HS-5 (cell line): ENCODE measurements at places on chromosomes 3 and 15.

DNA sequence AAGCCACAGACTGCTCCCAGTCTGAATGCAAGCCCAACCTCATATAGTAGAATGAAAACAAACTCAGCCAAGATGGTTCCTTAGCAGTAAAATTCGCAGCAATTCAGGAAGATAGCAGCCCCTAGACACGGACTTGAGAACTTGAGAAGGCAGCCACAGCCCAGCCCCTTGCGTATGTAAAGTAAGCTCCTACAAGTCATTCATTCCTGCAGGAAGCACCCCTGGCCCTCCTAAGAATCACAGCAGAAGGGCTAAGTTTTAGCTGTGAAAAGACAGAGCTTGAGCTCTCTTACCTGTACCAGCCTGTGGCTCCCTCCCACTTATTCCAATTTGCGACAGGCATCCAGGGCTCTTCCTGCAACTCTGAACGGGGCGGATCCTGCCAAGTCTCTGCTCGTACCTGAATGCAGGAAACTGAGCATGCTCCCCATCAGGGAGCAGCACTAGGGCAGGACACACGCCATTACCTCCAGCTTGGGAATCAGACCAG is 136.4 kb downstream of the MAGI1 start:
- no peak for DNase-seq

GRCh38 chr3:113560271-113560670 is 27.9 kb downstream of the SIDT1 start:
- DNase-seq: no peak

DNA sequence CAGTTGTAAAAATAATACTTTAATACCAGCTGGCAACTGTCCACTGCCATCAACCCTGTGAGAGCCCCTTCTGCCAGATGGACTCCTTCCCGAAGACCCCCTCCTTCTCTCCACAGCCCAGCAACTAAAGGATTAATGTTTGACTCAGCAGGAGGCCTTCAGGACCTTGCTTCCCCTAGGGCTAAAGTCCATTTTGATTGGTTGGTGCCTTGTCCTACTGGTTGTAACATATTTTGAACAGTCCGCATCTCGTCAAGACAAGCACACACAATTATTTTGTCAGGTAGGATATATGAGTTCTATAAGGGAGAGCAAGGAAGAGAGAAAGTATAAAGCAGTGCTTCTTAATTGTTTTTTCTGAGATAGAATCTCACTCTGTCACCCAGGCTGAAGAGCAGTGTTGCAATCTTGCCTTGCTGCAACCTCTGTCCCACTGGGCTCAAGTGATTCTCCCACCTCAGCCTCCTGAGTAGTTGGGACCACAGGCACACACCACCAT is 18.6 kb downstream of the ACOX2 start:
- no peak for DNase-seq

DNA sequence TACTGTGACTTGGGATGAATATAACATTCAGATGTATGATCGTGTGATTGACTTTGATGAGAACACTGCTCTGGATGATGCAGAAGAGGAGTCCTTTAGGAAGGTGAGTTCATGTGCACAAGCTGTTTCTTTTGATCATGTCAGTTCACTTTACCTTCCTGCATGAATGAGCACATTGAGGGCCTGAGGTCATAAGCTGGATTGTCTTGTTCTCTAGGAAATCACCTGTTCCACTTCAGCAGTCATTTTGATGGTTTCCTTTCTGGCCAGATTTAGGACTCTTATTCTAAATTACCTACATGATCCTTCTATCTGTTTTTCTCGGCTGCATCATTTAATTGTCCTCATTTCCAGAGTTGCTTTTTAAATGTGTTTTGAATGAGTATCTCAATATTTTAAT is 4.1 kb downstream of the RCN2 start:
- DNase-seq: no peak

DNA sequence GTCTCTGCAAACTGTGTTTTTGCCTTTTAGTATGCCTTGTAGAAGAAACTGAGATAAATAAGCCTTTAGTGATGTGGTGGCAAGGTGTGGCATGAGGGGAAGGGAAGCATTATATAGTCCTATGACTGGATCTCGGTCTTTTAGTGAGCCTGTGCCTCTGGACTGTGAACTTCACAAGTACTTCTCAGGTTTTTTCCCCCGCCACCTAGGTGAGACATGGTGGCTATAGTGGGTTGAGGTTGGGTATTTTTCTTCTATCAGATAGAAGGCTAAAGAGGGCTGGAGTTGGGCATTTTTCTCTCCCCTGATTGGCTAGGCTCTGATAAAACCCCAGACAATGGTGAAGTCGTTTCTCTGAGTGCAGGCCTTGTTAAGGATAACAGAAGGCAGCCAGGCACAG is 38.7 kb upstream of the ZFAND6 start:
- no peak for DNase-seq

GRCh38 chr15:58182460-58183163 is 44.4 kb downstream of the AQP9 start:
- DNase-seq: no peak

DNA sequence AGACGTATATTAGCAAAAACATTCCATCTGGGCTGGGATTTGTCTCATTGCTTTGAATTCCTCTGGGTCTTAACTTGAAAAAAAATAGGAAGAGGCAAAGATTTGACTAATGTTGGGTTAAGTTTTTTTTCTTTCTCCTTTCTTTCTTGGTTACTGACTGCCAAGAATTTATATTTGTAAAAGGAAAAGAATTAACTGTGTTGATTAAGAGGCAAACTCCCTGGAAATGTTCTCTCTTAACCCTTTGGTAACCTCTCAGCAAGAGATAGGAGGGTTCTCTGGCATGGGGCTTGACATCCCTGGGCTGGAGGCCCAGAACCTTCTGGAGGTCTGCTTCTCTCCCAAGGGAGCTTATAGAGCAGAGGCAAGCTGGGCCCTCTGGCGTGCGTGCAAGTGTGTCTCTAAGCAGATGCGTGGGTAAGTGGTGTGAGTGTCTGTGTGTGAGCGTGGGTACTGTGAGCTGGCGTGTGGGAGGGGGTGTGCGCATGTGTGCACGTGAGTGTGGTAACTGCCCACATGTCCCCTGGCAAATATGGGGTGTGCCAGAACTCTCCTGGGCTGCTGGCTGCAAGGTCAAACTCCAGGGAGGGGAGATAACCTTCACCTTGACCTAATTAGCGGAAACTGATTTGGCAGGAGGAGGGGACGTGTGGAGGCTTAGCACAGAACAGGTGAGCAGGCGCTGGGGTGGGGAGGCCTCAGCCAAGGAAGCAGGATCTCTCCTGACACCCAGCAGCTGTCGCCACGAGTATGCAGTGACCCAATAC is 49.4 kb upstream of the MAGEF1 start:
- no peak for DNase-seq

DNA sequence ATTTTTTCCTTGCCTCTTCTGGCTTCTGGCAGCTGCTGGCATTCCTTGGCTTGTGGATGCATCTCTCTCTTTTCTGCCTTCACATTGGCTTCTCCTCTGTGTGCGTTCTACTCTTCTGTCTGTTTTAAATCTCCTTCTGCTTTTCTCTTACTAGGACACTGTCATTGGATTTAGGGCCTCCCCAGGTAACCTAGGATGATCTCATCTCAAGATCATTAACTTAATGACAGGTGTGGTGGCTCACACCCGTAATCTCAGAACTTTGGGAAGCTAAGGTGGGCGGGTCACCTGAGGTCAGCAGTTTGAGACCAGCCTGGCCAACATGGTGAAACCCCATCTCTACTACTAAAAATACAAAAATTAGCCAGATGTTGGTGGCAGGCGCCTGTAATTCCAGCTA is 40.9 kb upstream of the ULK4 start:
- DNase-seq: no peak

- DNase-seq: no peak
Measured at GRCh38 chr3:20022954-20023622, 11.0 kb upstream of the PP2D1 start.

GRCh38 chr15:63401714-63402497 is 20.3 kb upstream of the CA12 start:
- no peak for DNase-seq

GRCh38 chr3:23112491-23112890 is 90.6 kb upstream of the UBE2E2 start:
- DNase-seq: no peak

- DNase-seq: no peak
Measured at GRCh38 chr3:25547943-25548674, 116.6 kb downstream of the TOP2B start.

GRCh38 chr15:78308422-78309032 is 9.1 kb upstream of the SKIC8 start:
- no peak for DNase-seq

DNA sequence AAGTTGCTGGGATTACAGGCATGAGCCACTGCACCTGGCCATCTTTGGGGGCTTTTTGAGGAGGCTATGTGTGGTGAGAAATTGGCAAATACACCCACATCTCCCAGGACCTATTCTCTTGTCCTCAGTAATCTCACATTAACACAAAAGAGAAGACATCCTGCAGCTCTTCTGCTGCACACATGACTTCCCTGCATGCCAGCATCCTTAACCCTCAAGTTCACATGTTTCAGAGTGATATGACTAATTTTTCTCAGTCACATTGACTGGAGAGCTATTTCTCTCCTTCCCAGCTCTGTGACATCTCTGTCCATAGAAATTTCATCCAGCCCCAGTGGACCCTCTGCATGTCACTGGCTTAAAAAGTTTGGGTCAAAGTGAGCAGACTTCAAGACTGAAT is 1.9 kb upstream of the SKIC8 start:
- no peak for DNase-seq

GRCh38 chr15:51044037-51044727 is 50.5 kb downstream of the TNFAIP8L3 start:
- DNase-seq: no peak

DNA sequence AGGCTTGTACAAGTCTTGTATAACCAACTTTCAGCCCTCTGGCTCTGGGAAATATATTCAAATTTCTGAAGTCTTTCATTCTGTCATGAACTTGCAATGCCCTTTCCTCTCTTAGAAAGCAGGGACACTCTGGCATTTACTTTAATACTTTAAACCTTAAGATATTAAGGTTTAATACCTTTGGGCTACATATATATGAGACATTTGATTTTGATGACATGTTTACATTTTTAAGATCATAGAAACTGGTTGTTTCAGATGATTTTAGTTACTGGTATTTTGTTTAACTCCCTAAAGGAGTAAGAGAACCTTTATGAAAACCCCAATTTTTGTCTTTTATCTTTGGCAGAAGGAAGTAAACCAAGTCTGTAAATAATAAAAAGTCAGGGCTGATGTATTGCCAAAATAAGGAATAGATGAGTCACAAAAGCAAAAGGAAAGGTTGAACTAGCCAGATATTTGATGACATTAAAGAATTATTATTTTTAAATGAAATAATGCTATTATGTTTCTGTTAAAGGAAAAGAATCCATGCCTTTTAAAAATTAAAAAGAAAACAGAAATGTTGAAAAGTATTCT is 579.0 kb upstream of the CBLB start:
- no peak for DNase-seq

GRCh38 chr15:60043744-60044435 is 39.8 kb downstream of the FOXB1 start:
- DNase-seq: no peak

- DNase-seq: peak; percentile 14
Measured at GRCh38 chr15:41115161-41115651, 874 bp downstream of the INO80 start.

GRCh38 chr3:112615989-112616731 is 24.8 kb downstream of the CCDC80 start:
- no peak for DNase-seq

- DNase-seq: no peak
Measured at GRCh38 chr3:38576526-38577370, 72.7 kb downstream of the SCN5A start.

- DNase-seq: no peak
Measured at GRCh38 chr15:99619712-99620111, 53.9 kb downstream of the MEF2A start.

GRCh38 chr15:78880242-78880533 is 7.5 kb downstream of the MORF4L1 start:
- no peak for DNase-seq

DNA sequence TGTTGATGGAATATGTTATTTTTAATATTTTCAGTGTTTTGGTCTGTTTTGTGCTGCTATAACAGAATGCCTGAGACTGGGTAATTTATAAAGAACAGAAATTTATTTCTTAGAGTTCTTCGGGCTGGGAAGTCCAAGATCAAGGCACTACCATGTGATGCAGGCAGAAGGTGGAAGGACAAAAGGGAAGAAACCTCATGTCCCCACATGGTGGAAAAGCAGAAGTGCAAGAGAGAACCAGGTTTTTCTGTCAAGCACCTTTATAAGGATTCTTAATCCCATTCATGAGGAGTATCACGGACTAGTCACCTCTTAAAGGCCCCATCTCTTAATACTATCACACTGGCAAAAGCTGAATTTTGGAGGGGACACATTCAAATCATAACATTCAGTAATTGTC is 57.9 kb upstream of the EPHB3 start:
- no peak for DNase-seq

- DNase-seq: no peak
Measured at GRCh38 chr3:162302983-162303624, 806.5 kb downstream of the OTOL1 start.

GRCh38 chr15:78425643-78426042 is 12.4 kb upstream of the IREB2 start:
- no peak for DNase-seq

- DNase-seq: no peak
Measured at GRCh38 chr15:74213858-74214284, 11.3 kb upstream of the STRA6 start.

DNA sequence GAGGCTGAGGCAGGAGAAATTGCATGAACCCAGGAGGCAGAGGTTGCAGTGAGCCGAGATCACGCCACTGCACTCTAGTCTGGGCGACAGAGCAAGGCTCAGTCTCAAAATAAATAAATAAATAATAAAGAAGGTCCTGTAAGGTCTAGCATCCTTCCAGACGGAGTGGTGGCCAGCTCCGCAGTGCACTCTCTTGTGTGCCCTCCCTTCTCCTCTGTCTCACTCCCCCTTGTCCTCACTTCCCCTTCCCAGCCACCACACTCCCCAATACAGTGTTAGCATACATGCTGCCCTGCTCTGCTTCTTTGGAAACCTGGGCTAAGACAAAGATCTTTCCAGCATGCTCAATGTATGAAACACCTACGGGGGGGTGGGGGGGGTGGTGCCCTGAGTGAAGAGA is 3.4 kb upstream of the CLN6 start:
- DNase-seq: no peak

- DNase-seq: no peak
Measured at GRCh38 chr3:142028243-142028777, 121.0 kb downstream of the TFDP2 start.

DNA sequence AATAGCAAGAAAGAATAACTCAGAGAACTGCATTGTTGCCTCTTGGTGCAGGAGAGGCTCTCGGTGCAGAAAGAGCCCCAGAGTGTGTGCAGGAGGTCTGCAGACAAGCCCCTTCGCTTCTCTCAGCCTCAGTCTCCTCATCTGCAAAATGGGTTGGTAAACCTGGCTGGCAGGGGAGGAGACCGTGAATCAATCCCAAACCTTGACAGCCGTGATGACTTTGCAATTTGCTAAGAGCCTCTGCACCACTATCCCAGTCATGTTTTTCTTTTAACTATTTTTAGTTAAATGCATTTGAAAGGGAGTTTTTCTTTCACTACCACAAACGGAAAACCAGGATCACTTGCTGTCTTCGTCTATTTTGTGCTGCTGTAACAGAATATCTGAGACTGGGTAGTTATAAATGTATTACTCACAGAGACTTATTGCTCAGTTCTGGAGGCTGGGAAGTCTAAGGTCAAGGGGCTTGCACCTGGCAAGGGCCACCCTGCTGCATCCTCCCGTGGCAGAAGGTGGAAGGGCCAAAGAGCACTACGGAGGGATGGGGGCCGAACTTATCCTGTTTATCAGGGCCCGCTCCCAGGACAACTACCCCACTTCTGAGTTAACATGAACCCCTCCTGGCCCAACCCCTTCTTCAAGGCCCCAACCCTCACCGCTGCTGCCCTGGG is 14.2 kb upstream of the IQSEC1 start:
- no peak for DNase-seq

- DNase-seq: no peak
Measured at GRCh38 chr15:98964466-98965133, 43.0 kb downstream of the PGPEP1L start.
